Mucosa of gallbladder (tissue), 1 donor: ENCODE measurements at places on chromosomes 7 and 10.

GRCh38 chr7:13894377-13894776 lies 95.1 kb downstream of the ETV1 start:
- DNase-seq = no peak

DNA sequence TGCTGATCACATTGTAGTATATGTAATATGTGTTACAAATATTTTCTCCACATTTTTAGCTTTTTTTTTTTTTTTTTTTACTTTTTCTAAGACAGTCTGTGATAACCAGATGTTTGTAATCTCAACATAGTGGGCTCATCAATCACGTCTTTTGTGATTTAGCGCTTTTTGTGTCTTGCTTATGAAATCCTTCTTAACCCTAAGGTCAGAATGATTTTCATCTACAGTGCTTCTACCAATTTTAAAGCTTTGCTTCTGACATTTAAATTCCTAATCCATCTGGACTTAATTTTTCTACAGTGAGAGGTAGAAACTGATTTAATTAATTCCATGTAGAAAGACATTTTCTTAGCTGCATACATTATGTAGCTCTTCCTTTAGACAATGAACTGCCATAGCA lies 626.4 kb downstream of the TNS3 start:
- DNase-seq = no peak

DNA sequence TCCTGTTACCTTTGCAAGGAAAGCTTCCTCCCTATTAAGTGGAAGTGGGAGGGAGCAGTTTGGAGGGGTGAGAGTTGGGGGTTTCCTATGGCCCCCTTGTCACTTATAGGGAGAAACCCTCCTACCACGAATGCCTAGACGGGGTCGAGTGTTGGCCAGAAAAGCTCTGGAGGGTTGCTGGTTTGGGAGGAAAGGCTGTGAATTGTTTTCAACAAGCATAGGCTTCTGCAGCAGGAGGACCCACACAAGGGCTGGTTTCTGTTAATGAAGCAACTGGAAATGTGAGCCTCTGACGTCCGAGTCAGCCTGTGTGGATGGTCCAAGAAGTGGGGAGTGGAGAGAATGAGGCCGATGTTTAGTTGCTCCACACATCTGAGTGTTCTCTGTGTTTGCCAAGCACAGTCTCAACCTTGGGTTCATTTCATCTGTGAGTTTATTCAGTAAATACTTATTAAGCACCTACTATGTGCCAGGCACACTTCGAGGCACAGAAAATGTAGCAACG lies 37.3 kb upstream of the LEP start:
- no peak for DNase-seq

DNA sequence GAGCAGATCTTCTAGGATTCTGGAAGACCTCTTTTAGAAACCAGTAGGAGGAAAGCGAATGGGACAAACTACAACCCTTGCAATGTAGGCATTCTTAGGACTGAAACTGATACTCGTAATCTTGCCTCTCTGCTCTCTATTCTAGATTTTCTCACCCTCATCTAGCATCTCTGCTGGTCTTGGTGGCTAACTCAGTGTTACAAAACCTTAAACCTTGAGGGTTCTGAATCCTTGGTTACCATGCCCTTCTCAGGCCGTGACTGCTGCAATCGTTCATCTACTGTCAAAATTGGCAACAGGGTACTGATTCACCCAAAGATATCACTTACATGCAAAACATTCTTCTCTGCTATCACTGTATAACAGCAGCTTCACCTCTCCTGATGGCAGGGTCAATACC lies 55.2 kb downstream of the SAMD9 start:
- no peak for DNase-seq

- peak; percentile 80 for DNase-seq
These were observed 8.8 kb upstream of the EPHB4 start for GRCh38 chr7:100835903-100836811.

DNA sequence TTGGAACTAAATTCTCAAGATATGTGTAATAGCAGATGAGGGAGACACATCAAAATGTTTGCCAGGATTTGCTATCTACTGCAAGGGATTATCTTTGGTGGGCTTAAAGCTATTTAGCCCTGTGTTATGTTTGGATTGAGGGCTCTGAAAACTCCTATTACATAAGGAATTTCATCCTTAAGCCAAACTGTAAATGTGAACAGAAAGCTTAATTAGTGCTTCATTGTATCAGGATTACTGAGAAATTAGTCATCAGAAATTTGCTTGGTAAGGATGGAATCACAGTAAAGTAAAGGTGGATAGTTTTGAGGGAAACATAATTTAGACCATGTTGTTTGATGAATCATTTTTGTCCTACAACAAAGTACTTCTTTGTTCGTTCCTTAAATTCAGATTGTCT lies 8.3 kb downstream of the ANKRD7 start:
- no peak for DNase-seq

GRCh38 chr10:11755512-11756263 lies 13.5 kb downstream of the ECHDC3 start:
- DNase-seq = no peak

- no peak for DNase-seq
These were observed 27.3 kb upstream of the AFAP1L2 start for GRCh38 chr10:114431414-114432135.

GRCh38 chr7:152076324-152076821 lies 50.9 kb downstream of the GALNT11 start:
- no peak for DNase-seq

- no peak for DNase-seq
These were observed 47.2 kb downstream of the CAV1 start for GRCh38 chr7:116572036-116572435.

- no peak for DNase-seq
These were observed 17.9 kb upstream of the CSGALNACT2 start for GRCh38 chr10:43120116-43120928.

GRCh38 chr10:36712695-36713094 lies 412.7 kb upstream of the ANKRD30A start:
- DNase-seq = no peak

DNA sequence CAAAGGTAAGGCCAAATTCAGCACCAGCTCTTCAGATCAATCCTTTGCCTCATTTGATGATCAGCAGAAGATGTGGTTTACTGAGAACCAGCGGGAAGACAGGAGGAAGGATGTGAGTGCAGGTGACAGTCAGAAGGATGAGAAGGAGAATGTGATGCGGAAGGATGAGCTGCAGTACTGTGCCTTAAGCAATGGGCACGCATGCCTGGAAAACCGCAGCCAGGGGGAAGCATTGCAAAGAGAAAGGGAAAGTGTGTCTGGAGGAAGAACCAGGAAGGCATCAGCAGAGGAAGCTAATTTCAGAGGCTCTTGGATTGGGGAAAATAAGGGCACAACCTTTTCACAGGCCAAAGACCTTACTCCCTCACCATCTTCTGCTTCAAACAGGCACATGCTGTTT lies 25.7 kb downstream of the C10orf71 start:
- no peak for DNase-seq

DNA sequence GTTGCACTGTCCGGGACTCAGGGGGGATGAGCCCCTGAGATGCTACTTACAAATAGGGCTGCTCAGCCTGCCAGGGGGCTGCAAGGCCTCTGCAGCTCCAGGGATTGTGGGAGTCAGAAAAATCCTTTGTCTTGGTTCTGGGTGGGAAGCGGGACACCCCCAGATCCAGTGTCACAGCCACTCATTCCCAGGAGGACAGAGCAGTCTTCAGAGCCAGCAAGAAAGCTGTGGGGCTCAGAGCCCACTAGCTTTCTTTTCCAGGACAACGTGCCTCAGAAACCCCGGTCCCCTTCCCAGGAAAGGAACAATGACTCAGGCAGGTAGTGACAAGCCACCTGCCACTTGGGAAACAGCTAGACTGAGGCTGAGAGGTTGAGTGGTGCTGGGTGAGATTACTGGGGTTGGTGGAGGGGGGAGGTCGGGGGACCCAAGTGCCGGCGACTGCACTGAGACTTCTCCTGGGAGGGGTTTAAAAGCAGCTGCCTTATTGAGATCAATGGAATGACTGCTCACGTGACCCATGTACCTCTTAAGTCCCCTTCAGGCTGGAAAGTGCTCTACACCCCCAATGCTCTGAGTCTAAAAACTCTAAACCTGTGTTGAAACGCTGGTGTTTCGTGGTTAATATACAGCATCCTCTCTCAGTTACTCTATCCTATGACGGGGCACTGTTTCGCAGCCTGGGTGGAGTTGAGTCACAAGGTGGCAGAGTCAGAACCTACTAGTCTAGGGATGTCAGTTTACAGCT lies 123.6 kb downstream of the UBE2H start:
- no peak for DNase-seq

DNA sequence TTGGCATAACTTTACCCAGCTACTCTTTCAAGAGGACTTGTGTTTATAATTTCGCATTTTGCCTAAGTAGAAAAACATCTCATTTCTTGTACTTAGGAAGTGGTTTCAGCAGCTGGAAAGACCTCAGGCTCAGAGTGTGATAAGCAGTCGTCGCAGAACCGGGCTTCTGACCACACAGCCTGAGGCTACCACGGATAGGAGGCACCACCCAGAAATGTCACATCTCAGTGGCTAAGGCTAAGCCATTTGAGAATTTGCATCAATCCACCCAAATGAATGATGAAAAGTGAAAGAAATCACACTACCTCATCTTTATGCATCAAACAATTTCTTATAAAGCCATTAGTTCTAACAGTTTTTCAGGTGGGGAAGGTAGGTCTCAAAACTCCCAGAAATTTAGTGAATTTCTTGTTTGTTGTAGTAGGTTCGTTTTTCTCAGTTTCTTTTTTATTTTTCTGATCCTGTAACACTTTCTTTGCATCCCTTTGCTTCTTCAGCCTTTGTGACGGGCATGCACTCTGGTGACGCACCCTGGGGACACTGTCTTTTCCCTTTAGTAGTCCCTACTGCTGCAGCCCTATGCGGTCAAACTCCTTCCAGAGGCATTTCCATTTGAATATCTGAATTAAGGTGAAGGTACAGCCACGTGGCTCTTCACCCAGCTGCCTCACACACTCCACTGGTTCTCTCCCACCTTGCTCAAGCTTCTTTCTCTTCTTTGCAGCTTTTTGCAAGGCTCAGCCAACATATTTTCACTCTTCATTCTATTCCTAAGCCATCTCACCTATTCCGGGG lies 68.5 kb downstream of the MAP3K8 start:
- DNase-seq = peak; percentile 28

GRCh38 chr7:150356265-150356897 lies 12.2 kb upstream of the REPIN1 start:
- no peak for DNase-seq

GRCh38 chr7:127760436-127761031 lies 108.5 kb downstream of the SND1 start:
- no peak for DNase-seq

- DNase-seq = no peak
These were observed 9.7 kb downstream of the TACR2 start for GRCh38 chr10:69406816-69407580.

- no peak for DNase-seq
These were observed 33.7 kb upstream of the FZD1 start for GRCh38 chr7:91230503-91230902.

- DNase-seq = no peak
These were observed 54.0 kb downstream of the SHOC2 start for GRCh38 chr10:110973400-110973799.

DNA sequence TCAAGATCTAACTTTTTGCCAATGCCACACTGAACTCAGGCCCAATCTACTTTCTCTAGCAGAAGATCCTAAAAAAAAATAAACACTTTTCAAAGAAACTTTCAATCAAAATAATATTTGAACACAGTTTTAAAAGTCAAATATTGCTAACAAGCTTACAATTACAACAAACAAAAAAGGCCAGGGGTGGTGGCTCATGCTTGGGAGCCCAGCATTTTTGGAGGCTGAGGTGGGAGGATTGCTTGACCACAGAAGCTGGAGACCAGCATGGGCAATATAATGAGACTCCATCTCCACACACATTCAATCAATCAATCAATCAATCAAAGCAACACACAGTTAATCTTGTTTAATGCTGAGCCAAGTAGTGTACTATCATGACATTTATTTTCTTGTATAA lies 149.2 kb downstream of the CYP26A1 start:
- no peak for DNase-seq

DNA sequence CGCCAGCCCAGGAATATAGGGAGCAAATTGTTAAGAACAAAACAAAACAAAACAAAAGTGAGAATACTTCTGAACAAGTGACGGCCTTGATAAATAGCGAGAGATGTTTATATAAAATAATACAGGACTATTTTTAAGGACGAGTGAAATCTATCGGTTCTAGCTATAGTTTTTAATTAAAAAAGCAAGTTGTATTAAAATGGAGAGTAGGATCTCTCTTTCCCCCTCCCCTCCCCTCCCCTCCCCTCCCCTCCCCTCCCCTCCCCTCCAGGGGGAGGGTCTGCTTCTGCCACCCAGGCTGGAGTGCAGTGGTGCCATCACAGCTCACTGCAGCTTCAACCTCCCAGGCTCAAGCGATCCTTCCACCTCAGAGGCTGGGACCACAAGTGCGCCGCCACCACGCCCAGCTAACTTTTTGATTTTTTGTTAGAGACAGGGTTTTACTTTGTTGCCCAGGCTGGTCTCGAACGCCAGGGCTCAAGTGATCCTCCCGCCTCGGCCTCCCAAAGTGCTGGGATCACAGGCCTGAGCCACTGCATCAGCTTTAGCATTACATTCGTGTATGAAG lies 440 bp upstream of the TCAF1 start:
- DNase-seq = no peak

- DNase-seq = no peak
These were observed 144.0 kb downstream of the PLPP4 start for GRCh38 chr10:120600871-120601649.

GRCh38 chr7:90828601-90829000 lies 232.5 kb downstream of the CDK14 start:
- DNase-seq = no peak

GRCh38 chr7:47571331-47572093 lies 10.4 kb downstream of the TNS3 start:
- no peak for DNase-seq

- no peak for DNase-seq
These were observed 127.1 kb upstream of the MTPN start for GRCh38 chr7:136104269-136104603.
